Stimulated activated CD8-positive, alpha-beta memory T cell treated with anti-CD3 and anti-CD28 coated beads, Interleukin-2, amount 100 ng/mL, for 1 hour (primary cell): ENCODE measurements at places on chromosomes 13 and 19.

GRCh38 chr19:39915101-39915847 is 19.2 kb downstream of the FCGBP start:
- no peak for DNase-seq

DNA sequence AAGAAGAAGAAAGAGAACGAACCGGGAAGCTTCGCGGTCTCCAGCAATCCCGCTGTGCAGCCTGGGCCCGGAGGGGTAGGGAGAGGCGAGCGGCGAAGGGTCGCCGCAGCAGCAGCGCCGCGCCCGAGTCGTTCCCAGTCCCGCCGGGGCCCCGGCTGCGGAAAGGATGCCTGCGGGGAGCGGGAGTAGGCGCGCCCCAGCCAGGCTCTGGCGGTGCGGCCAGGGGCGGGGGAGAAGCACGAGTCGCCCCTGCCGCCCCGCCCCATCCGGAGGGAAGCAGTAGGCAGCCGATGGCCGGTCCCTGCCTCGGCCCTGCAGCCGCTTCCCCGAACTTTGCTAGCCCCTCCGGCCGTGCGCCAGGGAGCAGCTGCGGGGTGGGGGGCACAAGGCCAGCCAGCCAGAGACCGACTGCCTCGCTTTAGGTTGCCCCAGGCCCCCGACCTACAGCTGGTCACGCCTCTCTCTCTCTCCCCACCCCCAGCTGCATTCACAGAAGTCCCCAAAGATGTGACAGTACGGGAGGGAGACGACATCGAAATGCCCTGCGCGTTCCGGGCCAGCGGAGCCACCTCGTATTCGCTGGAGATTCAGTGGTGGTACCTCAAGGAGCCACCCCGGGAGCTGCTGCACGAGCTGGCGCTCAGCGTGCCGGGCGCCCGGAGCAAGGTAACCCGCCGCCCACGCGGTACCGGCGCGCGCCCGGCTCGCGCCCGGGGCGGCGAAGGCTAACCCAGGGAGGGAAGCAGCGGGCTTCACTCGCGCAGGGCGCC is 1.1 kb downstream of the VSTM2B start:
- no peak for DNase-seq

GRCh38 chr19:2976609-2977000 is 759 bp upstream of the TLE6 start:
- no peak for DNase-seq

DNA sequence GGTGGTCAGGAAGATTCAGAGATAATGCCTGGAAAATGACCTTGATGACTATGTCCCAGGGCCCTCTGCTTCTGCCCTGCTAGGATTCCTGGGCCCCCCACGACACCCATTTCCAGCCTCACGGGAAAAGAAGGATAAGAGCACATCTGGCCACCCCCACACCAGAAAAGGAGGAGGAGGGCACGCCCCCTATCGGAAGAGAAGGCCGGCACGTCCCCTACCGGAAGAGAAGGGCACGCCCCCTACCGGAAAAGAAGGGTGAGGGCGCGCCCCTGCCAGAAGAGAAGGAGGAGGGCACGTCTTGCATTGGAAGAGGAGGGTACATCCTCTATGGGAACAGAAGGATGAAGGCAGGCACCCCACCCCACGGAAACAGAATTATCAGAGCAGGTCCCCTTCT is 84.3 kb downstream of the IER2 start:
- peak; percentile 17 for DNase-seq

- DNase-seq, result no peak
These were observed 3.3 kb downstream of the CSNK1G2 start for GRCh38 chr19:1944088-1944915.

DNA sequence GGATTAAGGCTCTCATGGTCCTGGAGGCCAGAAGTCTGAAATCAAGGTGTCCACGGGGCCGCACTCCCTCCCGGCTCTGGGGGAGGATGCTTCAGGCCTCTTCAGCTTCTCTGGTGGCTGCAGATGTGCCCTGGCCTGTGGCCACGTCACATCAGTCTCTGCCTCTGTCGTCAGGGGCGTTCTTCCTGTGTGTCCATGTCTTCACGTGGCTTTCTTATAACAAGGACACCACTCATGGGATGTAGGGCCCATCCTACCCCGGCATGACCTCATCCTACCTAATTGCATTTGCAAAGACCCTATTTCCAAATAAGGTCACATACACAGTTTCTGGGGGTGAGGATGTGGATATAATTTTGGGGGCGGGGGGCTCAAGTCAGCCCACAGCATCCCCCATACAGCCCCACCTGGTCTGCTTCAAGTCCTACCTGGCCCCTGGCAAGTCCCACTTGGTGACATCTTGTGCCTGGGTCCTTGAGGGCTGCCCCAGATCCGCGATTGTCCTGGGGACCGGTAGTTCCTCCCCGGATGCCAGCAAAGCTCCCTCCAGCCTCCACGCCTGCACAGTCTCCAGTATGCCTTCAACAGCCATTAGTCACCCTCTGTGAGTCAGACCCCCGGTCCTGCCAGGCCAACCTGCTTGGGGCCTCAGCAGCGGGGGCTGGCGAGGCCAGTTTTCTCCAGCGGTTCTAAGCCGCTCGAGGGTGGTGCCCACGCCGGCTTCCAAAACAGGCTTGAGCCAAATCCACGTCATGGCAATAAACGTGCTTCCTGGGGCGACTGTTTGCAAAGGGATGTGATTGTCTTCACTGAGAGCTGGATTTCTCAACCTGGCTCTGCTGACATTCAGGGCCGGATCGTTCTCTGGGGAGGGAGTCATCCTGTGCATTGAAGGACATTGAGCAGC is 32.2 kb downstream of the MYO9B start:
- no peak for DNase-seq

- DNase-seq, result no peak
These were observed 1407.1 kb downstream of the UQCRFS1 start for GRCh38 chr19:27805848-27806247.

DNA sequence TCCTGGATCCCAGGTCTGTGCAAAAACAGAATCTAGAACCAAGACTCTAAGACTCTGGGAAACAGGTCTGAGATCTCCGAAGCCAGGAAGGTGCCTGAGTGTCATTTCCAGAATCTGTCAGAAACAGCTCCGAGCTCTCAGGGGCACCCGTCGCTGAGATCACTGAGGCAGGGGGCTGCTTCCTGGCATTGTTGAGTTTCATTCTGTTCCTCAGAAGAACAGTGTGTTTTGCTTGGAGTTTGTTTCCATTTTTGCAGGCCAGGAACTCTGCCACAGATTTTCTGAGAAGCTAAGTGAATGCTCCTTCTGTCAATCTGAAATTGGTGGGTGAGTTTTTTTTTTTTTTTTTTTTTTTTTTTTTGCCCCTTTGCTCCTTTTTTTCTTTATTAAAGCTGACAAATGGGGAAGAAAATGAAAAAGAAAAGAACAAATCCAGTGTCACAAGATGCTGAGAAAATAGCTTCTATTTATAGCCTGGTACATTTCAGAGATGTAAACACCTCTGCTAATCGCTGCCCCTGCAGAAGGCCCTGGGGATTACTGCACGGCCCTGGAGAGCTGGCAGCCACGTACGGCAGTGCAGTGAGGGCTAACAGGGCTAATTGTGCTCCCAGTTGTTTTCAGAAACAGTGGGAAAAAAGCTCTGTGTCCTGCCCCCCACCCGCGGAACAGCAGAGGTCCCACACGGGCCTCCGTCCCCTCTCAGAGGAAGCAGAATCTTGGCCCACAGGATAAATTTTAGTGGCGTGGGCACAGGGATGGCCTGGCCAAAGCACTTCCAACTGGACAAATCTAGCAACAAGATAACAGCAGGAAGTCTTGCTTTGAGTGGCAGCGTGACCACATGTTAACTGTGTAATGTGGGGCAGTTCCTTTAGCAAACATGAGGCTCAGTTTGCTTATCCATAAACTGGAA is 237.6 kb upstream of the IRS2 start:
- no peak for DNase-seq

DNA sequence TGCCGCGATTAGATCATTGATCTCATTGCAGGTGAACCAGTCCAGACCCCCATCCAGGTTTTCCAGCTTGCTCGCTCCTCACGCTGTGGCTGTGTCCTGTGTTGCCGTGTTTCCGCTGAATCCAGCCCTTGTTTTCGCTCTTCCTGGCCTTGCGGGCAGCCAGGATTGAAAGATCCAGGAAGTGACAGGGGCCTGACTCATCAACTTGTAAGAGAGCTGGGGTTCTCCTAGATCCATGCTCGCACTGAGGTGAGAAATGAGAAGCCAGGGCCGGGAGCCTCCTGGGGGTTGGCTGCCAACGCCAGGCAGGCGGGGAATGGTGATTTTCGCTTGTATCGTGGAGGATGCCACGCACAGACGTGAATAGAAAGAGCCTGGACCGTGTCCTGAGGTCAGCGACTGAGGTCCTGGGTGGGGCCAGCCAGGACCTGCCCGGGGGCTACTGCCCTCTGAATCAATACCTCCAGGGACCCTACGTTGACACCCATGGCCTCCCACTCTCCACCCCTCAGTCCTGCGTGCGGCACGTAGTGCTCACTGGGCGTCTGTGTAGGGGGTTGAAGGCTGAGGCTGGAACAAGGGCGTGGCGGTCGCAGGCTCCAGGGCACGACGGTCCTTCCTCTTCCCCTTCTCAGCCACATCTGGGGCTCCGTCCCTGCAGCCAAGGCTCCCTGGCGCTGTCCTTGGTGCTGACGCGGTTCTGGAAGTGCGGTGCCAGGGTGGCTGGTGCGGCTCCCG is 7.3 kb upstream of the PTPRH start:
- peak; percentile 11 for DNase-seq

GRCh38 chr13:97414392-97414791 is 19.6 kb upstream of the RAP2A start:
- DNase-seq, result no peak

DNA sequence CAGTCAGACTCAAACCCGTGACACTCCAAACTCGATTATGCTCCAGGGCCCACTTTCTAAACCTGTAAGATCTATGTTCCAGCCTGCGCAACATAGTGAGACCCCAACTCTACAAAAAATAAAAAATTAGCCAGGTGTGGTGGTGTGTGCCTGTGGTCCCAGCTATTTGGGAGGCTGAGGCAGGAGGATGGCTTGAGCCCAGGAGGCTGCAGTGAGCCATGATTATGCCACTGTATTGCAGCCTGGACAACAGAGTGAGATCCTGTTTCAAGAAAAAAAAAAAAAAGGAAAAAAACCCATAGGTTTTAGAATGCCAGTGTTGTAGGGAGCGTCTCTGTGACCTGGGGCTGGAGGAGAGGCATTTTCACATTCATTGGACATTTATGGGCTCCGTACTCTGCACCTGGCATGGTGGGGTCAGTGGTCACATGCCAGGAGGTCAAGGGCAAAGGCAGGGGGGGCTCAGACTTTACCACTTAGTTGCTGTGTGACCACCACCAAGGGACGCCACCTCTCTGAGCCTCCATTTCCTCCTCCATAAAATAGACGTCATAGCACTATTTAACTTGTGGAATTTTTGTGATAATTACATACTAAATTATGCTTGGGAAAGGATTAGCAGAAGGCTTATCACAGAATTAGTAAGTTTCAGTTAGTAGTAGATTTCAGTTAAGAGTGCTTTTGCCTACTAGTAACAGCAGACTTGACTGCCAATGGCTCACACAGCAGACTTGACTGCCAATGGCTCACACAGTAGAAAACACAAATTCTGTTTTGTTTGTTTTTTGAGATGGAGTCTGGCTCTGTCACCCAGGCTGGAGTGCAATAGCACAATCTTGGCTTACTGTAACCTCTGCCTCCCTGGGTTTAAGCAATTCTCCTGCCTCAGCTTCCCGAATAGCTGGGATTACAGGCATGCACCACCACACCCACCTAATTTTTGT is 5.9 kb downstream of the SELENOV start:
- no peak for DNase-seq

DNA sequence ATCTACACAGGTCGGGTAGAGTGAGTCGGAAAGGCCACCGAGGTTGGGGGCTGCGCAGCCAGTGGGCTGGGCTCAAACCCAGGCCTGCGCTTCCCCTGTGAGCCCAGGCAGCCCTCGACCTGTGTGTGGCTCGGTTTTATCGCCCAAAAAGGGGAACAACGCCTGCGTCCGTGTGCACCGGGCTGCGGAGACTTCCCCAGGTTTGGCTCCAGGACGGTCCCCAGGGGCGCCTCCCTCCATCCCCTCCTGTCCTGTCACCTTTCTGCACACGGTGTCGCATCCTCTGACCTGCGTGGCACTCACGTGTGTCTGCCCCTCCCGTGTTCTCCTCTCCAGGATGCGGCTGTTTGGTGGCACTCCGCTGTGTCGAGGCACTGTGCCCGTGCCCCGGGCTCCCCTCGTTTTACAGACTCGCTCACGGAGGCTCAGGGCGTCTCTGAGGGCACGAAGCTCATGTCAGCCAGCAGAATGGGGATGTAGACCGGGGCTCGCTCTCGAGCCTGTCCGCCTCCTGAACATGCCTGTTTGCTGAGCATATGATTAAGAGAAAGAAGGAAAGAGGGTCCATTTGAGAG is 25.9 kb downstream of the MCF2L start:
- DNase-seq, result no peak

DNA sequence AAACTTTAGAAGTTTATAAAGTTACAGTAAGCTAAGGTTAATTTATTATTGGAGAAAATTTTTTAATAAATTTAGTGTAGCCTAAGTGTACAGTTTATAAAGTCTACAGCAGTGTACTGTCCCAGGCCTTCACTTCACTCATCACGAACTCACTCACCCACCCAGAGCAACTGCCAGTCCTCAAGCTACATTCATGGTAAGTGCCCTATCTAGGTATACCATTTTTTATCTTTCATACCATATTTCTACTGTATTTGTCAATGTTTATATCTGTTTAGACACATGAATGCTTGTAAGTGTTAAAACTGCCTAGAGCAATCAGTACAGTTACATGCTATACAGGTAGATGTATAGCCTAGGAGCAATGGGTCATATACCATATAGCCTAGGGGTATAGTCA is 12.5 kb downstream of the INTS6 start:
- DNase-seq, result no peak

DNA sequence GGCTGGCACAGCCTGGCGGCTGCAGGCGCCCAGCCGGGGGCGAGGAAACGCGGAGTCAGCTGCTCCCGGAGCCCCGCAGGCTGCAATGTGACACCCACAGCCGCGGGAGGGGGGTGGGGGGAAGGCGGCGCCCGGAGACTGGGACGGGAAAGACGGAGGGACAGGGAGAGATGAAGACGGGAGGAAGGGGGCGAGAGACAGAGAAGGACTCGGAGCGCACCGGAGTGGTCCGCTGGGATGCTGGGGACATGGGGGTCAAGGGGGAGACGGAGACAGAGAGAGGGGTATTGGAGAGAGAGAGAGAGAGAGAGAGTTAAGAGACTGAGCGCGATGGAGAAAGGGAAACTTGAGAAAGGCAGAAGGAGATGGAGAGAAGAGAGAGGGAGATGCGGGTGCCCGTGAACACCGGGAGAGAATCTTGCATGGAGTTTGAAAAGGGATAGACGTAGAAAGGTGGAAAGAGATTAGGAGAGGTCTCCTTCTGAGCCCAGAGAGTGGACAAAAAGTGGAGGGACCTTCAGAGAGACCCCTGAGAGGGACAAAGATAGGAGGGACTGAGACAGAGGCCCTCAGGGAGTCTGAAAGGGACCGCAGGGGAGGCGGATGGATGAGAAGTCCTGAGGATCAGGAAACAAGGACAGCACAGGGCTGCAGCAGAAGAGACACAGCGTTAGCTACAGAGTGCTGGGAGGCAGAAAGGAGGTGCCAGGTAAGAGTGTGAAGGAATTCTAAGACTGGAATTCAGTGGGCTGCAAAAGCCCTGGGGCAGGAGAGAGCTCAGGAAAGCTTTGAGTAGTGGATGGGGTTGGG is 1.0 kb downstream of the SCN1B start:
- DNase-seq, result no peak
